ENCODE measurements at places on chromosomes 2 and 18. TPM values are rescaled to one million over a fixed set of nuclear protein-coding genes. Genes with fewer than 3 reads are reported as not detected.

DNA sequence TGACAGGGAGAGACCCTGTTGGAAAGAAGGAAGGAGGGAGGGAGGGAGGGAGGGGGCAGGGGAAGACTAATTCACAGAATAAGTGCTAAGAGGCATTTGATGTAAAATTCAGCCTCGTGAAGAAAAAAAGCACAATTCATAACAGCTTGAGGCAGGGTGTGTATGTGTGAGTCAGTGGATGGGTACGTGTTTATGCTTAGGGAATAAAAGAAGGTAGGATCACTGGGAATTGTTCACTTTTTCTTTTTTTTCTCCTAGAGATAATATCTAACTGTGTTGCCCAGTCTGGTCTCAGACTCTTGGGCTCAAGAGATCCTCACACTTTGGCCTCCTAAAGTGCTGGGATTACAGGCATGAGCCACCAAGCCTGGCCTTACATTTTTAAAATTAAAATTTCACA lies 39.2 kb downstream of the WDR33 start:
- DNase-seq = no peak
- H3K4me3 ChIP-seq = no peak overlapping the region
- peaks cover 9% of the 10 kb centered on the region for H3K4me1 ChIP-seq
- H3K36me3 ChIP-seq = peaks cover 40% of the 10 kb centered on the region
- no peak overlapping the region for H3K27ac ChIP-seq
- H3K27me3 ChIP-seq = no peaks in the 10 kb centered on the region

GRCh38 chr18:9578306-9578705 lies 36.1 kb downstream of the PPP4R1 start:
- H3K4me3 ChIP-seq = no peak overlapping the region
- no peak for DNase-seq
- no peaks in the 10 kb centered on the region for H3K27me3 ChIP-seq
- H3K4me1 ChIP-seq = no peaks in the 10 kb centered on the region

The LYPD6B gene
- total RNA-seq = not detected

The HOXD11 gene
- not detected for total RNA-seq

The STARD6 gene
- not detected for total RNA-seq

The KLHL41 gene
- not detected for total RNA-seq

DNA sequence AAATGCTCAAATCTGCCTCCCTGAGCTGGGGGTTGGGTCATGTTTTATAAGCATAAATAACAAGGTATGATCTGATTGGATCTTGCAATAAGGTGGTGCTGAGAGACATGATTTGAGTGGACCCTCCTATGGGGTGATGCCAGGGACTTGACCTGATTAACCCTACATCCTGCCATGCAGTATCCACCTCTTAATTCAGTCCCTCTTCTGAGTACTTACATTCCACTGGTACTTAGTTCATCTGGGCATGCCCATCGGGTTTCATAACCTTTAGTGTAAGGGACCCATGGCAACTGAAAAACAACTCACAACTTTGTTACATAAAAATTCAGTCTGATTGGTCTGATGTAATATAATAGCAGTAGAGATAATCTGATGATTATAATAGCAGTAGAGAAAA lies 397.9 kb upstream of the HNMT start:
- H3K4me1 ChIP-seq = no peaks in the 10 kb centered on the region
- no peaks in the 10 kb centered on the region for H3K36me3 ChIP-seq
- no peak for DNase-seq
- no peak overlapping the region for H3K4me3 ChIP-seq

Measured in CD4-positive, CD25-positive, alpha-beta regulatory T cell (primary cell).